ENCODE measurements at places on chromosomes 12 and 14.

DNA sequence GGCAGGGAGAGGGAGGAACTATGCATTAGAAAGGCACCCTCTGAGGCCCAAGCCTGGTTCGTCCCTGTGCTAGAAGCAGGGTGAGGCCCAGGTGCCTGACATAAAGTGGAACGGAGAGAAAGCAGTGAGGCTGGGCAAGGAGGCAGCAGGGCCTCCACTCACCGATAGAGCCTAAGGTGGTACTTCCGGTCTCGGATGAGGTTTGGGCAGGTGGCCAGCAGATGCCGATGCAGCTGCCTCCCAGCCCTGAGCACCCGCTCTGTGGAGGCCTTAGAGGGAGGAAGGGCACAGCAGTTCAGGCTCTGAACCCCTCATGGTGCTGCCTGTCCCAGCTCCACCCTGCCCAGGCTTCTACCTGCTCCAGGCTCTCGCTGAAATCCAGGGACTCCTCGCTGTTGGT is 7.1 kb downstream of the RAPGEF3 start:
- DNase-seq, result no peak

DNA sequence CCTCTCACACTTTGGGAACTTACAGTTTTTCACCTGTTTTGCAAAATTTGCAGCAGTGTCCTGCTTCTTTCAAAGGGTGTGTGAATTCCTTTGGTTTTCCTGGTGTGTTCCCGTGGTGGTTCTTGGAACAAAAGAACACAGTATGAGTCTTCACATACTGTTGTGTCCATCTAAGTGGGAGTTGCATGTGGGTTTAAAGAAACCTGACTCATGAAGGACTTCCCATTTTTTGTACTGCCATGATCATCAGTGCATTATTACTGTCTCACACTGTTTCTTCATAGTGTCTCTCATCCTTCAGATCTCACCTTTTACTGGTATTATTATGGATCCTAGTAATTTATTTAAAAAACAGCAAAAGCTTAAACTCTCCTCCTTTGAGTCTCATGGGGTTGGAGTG is 3.8 kb upstream of the GZMH start:
- DNase-seq, result no peak

DNA sequence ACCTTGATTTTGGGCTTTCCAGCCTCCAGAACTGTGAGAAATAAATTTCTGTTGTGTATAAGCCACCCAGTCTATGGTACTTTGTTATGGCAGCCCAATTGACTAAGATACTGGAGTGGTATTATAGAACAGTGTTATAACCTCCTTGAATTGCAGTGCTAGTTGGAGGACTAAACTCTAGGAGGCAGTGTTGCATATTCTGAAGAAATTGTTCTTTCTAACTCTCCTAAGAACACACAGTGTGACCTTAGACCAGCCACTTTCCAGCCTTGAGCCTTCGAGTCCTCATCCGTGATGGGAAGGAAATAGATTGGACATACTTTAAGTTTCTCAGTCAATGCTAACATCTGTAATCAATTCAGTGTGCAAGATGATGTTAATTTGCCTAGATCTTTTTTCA is 22.4 kb upstream of the LRRC10 start:
- no peak for DNase-seq

DNA sequence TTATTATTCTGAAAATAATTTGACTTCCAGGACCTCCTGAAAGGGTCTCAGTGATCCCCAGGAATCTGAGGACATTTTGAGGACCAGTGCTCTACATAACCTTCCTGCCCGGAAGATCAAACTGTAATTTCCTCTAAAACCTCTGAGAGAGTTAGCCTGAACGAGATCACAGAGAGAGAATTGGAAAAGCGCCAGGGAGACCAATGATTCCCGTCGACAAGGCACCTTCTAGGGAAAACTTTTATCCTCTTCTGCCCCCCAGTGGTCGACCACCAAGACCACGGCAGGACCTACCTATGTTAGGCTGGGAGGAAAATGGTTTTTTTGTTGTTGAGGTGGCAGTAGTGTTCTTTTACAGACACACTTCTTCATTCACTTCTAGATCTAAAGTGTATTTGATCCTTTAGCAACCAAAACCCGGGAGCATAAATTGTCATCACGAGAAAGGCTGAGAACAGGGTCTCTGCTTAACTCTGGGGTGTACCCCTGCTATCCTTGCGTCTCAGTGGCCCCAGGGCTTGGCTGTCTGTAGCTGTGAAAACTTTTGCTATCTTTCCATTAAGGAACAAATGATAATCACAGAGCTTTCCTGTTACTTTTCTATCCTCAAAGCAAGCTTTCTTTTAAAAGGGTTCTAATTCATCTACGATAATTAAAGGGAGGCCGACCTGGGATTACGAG is 62.9 kb upstream of the NID2 start:
- DNase-seq, result peak; percentile 31

- no peak for DNase-seq
Measured at GRCh38 chr14:77849711-77850110, 49.8 kb downstream of the ADCK1 start.

DNA sequence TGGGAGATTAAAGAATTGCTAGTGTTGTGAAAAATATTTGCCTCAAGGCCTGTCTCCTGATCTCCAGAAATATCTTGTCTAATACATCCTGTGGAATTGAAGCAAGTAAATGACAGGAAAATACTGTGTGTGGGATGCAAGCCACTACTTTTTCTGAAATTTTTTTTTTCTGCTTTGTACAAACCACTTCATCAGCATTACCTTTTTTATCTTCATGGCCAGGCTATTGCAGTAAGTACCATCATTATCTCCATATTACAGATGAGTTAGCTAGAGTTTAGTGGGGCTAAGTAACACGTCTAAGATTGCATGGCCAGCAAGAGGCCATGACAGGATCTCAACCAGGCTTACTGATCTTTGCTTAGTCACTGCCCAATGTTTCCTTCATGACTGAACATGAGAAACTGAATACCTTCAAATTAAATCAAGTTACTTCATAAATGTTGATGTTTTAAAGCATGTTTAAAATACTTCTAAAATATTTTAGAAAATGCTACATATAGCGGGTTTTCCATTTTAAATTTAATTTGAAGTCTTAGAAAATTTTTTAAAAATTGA is 273.7 kb downstream of the SLC6A15 start:
- no peak for DNase-seq

GRCh38 chr12:63904653-63905052 is 60.2 kb downstream of the SRGAP1 start:
- DNase-seq, result no peak

DNA sequence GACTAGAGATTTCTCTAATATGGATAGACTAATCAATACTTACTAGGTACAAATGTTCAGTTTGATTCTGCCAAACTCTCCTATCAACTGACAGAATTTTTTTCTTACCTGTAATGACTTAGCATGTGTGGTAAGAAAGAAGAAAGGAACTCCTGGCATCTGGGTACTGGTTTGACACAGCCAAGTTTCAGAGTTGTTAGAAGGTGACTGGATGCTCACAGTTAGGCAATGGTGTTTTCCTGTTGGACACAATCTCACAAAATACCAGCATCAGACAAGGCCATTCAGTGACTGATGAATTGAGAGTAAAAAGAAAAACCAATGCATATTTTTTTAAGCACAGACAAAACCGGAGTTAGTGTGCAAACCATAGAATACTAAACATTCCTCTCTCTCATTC is 4.2 kb downstream of the MUCL1 start:
- no peak for DNase-seq

GRCh38 chr14:49982082-49982481 is 89.2 kb downstream of the ARF6 start:
- no peak for DNase-seq

DNA sequence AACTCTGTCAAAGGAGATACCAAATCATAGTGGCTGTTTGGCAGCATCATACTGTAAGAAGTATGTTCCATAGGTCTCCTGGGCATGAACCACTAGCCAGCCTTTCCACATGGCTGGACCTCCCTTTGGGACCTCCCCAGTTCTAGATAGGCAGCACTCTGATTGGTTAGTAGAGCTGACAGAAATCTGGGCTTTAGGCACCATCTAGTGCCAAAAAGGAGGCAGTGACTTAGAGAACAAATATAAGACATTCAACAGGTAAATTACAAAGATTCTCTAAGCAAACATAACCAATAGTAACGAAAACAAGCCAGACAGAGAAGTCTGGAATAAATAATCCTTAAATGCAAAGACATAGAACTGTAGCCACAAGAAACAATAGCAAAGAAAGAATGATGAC is 148.0 kb upstream of the PDE3A start:
- no peak for DNase-seq

- DNase-seq, result no peak
Measured at GRCh38 chr12:130214686-130215395, 52.6 kb downstream of the FZD10 start.

DNA sequence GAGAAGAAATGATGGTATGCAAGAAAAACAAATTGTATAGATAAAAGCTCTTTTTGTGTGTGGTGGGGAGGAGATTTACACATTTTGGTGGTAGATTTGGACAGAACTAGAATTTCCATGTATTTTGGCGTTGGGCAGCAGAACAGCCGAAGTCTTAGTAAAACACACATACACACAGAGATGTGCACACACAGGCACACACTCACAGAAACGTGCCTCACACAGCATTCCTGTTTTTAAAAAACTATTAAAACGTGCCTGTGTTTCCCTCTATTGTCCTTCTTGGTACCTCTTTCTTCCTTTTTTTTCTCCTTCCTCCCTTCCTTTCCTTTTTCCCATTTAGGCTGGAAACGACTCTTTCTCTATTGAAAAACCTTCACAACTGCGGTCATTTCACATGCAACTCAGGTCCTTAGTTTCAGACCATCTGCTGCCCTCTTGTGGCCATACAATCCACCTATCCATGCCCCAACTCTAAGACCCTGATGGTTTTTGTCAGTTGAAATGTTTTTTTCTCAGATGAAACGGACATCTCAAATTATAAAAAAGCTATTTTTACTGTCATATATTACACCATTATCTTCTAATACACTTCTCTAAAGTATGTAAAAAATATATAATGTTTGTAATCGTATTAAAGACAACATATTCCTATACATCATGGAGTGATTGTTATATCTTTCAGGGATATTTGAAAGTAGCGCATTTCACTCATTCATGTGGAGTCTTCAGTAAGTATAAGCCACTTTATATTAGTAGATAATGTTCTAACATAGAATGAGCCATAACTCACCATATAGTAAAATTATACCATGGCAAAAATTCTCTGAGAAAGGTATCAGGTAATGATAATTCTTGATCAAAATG is 386.7 kb upstream of the NOVA1 start:
- no peak for DNase-seq

- DNase-seq, result no peak
Measured at GRCh38 chr14:96224480-96225096, 19.9 kb downstream of the BDKRB2 start.

- no peak for DNase-seq
Measured at GRCh38 chr12:56581418-56582145, 48.5 kb downstream of the BAZ2A start.

GRCh38 chr12:108616941-108617858 is 16.5 kb downstream of the SELPLG start:
- peak; percentile 67 for DNase-seq

GRCh38 chr14:66081594-66082376 is 404.4 kb upstream of the CCDC196 start:
- no peak for DNase-seq

DNA sequence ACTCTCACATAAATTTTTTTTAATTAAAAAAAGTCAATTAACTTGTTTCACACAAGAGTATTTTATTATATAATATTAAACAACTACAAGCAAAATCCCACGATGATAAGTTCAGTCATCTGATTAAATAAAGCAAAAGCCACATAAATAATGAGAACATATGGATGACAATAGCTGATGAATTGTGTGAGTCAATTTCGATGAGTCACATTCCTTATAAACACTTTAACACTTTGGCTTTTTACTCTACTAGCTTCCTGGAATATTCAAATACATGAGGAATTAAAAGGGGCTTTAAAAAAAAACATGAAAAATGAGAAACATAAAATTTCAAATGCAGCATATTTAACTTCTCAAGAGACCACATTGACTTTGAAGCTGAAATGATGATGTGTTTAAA is 95.3 kb downstream of the BCAT1 start:
- no peak for DNase-seq

GRCh38 chr14:60989599-60989998 is 8.6 kb downstream of the SLC38A6 start:
- no peak for DNase-seq

DNA sequence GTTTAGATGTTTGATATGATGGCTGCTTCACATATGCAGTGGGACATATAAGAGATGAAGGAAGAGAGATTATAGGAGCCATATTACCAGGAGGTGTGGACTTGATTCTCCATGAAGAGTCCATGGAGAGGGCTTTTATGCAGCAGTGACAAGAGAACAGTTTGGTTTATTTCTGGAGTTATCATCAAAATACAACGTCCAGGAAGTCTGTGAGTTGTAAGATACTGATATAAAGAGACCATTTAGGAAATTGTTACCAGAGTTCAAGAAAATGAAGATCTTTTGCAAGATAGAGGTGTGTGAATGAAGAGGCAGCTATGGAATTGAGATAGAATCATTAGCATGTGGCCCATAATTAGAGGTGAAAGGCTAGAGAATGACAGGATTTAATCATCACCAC is 431.7 kb downstream of the NPAS3 start:
- DNase-seq, result no peak

GRCh38 chr12:106974511-106974910 is 12.4 kb downstream of the MTERF2 start:
- DNase-seq, result no peak

DNA sequence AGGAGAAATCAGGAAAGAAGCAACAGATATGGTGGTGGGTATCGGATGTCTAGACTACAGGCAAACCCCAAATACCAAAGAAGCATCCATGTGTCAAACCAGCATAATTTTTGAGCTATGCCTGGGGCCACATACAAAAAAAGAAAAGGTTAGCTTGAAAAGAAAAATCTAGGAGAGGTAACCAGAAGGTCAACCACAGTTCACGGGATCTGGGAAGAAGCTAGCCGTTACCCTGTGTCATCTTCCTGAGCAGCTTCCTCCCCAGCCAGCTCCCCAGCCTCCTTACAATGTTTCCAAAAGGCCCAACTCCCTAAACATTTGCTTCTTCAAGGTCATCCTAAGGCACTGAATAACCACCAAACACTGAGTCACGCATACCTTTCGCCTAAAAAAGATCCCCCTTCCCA is 3.1 kb downstream of the SINHCAF start:
- no peak for DNase-seq

DNA sequence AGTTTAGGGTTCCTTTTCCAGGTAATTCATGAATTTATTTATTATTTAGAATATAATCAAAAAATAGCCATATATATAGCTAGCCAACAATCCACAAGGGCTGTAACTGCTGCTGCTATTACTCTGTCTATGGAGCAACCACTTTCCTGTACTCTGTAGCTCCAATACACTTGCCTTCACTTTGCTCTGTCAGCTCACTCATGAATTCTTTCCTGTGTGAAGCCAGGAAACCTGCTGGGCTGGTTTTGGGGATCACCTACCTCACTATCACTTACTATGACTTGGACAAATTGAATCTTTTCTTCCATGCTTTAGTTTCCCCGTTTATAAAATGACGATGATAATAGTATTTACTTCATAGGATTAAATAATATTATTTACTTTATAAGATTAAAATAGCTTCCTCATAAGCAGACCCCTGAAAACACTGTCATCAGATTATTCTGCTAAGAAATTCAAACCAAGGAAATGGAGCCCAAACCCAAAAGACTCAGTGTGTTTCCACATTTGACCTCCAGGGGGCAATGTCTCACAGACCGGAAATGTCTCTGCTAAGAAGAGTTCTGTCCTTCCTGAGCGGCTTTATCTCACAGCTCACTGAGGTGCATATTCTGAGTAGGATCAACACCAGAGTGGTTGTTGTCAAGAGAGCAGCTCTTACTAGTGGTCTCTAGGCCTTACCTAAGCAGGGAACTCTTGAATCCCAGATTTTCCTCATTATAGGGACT is 457.1 kb downstream of the DAD1 start:
- DNase-seq, result no peak

All from activated CD4-positive, alpha-beta T cell treated with anti-CD3 and anti-CD28 coated beads for 24 hours (primary cell).